ENCODE measurements at places on chromosomes 3 and 15.

DNA sequence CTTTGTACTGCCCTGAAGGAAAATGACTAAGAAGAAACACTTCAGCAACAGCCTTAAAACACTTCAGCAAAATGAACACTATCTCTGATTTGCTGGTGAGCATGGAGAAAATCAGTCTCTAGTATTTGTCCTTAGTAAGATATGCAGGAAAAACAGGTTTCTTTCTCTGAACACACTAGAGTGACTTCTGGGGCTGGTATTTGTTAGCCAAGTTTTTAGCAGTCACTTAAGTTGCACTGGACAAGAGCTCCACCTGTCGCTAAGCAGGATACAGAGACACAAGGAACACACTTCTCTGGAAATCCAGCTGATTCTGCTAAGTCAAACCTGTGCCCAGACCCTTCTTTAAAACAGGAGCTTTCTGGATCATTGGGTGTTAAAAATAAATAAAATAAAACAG lies 65.3 kb downstream of the CHAC1 start:
- peak; percentile 64 for DNase-seq

- DNase-seq: peak; percentile 63
Observed at GRCh38 chr15:29556380-29556779, 265.9 kb downstream of the TJP1 start.

- no peak for DNase-seq
Observed at GRCh38 chr15:73334086-73334485, 34.7 kb downstream of the HCN4 start.

- peak; percentile 55 for DNase-seq
Observed at GRCh38 chr15:39942101-39942752, 8.3 kb downstream of the EIF2AK4 start.

DNA sequence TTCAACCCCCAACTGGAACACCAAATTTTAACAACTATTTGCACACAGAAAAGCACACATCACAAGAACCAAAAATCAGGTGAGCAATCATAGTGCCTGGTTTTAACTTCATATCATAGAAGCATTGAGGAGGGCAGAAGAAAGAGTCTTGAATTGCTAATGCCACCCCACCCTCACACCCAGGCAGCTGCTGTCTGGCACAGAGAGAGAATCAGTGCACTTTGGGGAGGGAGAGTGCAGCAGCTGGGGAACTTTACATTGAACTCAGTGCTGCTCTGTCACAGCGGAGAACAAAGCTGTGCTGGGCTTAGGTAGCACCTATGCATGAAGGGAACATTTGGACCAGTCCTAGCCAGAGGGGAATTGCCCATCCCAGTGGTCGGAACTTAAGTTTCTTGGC lies 76.0 kb upstream of the KBTBD8 start:
- no peak for DNase-seq

- no peak for DNase-seq
Observed at GRCh38 chr3:164806188-164806587, 272.1 kb downstream of the SI start.

DNA sequence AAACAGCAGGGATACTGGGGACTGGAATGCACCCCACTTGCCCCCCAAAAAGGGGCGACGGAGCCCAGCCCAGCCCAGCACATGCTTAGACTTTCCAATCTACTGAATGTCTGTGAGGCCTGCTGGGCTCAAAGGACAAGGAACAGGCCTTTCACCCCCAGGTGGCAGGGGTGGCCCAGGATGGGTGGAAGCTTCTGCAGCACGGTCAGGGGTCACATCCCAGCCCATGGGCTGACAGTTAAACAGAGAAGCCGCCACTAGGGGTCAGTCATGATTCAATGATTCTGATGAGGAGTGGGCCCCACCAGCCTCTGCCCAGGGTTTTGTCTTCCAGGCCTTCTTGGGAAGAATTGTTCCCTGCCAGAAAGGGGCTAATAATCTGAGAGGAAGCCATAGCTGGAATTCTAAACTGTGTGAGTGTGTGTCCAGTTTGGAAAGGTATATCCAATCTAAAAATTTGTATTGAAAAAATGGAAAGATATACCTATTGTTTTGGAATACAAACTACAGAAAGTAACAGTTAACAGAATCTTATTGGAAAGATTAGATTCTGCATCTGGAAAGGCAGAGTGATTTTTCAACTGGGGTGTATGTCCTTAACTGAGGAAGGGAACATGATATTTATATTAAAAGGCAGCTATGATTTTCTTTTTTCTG lies 2.2 kb downstream of the CHRNB4 start:
- DNase-seq: peak; percentile 45

DNA sequence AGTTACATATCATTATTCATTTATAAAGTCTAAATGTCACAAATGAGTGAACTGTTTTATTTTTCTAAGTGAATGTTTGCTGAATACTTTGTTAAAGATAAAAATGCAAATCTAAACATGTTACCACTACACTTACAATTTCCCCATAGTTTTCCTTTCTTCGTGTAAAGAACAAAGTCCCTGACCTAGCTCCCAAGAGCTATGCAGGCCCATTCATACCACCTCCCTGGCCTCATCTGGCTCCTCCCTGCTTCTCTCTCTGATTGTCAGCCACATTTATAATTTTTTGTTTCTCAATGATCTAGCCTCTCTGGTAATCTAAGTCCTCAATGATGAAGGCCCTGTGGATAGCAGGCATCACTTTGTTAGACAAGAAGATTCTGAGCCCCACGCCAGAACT lies 31.0 kb upstream of the OR5K4 start:
- DNase-seq: no peak

DNA sequence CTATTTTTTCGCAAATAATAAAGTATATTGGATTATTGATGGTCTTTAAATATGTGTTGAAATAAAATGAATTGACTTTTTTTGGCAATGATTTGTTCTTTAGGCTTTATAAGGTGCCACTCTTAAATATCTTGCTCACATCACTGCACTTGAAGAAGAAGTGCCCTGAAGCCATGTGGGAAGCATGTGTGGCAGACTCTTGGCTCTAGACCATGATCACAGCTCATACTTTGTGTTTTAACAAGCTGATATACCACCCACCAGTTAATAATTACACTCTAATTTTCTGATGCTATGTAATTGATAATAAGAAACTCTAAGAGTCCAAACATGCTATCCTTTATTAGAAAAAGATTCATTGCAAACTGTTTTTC lies 52.1 kb upstream of the TGFBR2 start:
- DNase-seq: no peak

GRCh38 chr3:126155819-126156218 lies 24.6 kb downstream of the ALDH1L1 start:
- no peak for DNase-seq

GRCh38 chr3:16770792-16771191 lies 114.0 kb upstream of the PLCL2 start:
- DNase-seq: no peak

DNA sequence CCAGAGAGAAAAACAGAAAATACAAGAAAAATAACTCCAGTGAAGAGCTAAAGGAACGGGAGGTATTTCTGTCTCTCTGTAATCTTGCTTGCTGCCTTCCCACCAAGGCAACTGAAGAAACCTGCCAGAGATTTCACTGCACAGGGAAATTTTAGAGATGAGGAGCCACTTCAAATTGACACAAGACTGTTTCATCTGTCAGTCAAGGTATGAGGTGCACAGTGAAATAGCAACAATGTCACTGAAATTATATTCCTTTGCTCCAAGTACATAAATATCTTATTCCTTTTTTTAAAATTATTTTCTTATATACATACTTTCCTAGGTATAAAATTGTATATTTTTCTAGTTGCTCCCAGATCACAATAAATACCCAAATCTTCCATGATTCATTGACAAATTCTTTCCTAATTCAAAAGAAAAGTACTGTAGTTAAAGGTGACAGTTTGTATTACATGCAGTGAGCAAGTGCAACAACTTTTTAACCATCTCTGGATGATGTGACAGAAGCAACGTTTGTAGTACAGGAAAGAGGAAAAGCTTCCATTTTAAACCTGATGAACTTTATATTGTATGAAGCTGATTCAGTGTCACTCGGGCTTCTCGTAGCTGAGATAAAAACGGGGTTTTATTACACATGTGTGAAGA lies 563.4 kb downstream of the TUSC7 start:
- DNase-seq: no peak

DNA sequence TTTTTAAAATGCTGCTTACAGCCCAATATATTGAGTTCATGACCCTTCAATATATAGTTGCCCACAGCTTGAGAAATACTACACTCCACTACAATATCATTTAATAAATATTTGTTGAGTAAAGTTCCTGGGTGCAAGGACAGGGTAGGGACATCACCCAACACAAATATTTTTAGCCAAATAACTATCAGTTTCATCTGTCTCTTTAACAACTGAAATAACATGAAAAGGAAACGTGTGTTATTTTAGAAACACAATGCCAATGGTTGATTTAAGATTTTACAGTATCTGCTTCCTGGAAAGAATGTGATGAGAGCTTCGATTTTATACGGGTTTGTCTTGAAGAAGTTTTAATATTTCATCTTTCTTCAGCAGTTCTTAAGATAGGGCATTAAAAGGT lies 67.7 kb upstream of the CDV3 start:
- DNase-seq: no peak

GRCh38 chr3:38985581-38985980 lies 66.2 kb downstream of the SCN11A start:
- peak; percentile 53 for DNase-seq

- no peak for DNase-seq
Observed at GRCh38 chr15:89495638-89496145, 691 bp downstream of the RHCG start.

DNA sequence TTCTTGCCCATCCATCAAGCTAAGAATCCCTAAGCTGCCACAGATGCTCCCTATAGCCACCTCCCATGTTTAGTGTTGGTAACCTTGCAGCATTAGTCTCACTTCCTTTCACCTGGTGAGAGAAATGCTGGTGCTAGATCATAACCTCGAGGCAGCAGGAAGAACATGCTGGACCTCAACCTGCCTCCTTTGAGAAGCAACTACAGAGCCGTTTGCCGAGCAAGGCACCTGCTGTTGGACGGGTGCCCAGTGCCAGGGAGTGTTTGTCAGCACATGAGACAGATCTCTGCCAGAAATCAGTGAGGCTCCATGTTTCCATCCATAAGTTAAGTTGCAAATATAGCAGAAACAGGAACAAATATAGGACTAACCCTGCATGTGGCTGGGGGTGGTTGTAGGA lies 955.7 kb downstream of the TUSC7 start:
- DNase-seq: no peak

DNA sequence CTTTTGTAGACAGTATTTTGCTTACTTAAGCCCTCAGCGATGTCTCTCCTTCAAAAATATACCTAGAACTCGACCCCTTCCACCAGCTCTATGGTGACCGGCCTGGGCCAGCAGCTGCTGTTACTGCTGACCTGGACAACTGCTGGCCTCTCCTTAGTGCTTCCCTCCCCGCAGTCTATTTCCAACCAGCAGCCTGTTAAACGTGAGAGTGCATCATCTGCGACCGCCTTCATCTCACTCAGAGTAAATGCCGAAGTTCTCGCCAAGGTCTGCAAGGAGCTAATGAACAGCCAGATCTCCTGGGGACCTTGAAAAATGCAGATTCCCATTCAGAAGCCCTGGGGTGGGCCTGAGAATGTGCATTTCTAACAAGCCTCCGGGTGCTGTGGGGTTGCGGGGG lies 86.7 kb downstream of the RPLP1 start:
- no peak for DNase-seq

- no peak for DNase-seq
Observed at GRCh38 chr3:89303701-89304100, 196.3 kb downstream of the EPHA3 start.

GRCh38 chr3:124832782-124833709 lies 54.1 kb downstream of the ITGB5 start:
- peak; percentile 94 for DNase-seq

GRCh38 chr15:98999233-98999632 lies 8.4 kb downstream of the PGPEP1L start:
- DNase-seq: no peak

DNA sequence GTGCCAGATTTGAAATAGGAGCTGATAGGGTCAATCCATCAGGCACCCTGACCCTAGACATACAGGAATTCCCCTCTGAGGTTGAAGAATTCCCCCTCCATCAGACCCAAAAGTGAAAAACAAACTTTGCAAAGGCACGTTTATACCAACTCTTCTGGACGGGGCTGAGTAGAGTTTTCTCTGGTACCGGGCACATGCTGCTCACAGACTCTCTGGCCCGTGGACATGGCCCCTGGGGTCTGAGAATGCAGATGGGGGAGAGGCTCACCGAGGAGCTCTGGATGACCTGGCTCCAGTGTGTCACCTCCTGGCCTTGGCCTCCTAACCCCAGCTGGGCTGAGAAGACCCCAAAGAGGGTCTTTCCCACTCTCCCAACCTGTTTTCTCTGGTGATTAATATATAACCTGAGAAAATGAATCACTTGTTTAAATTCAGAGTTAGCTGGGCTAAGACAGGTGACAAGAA lies 11.2 kb upstream of the LIPC start:
- DNase-seq: no peak

Measured in fibroblast of villous mesenchyme (primary cell).